Activated naive CD4-positive, alpha-beta T cell treated with anti-CD3 and anti-CD28 coated beads for 36 hours (primary cell): ENCODE measurements at places on chromosomes 6 and 20. TPM values are rescaled to one million over a fixed set of nuclear protein-coding genes. Genes with fewer than 3 reads are reported as not detected.

TNF gene
- total RNA-seq, result 33.2 TPM

DNA sequence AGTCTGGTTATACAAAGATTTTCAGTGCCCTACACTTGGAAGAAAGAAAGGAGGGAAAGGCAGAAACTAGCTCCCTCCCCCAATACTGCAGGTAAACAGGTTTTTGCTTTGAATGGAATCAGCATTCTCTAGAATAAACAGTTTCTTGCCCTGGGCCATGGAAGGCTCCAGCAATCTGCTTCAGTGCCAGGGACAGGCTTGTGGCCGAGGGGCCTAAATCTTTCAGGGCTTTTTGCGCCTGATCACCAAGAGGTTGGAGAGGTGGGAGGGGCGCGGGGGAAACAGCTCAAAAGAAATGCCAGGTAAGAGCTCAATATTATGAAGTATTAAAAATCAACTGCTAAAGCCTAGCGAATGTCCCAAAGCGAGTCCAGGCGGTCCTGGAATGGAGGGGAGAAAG, 23.8 kb downstream of the TFAP2B start:
- DNase-seq, result no peak

GRCh38 chr20:50932016-50932485, 814 bp upstream of the ADNP start:
- DNase-seq, result no peak

GRCh38 chr6:151665329-151665728, 142.2 kb upstream of the ESR1 start:
- DNase-seq, result no peak

BANF2 gene
- not detected for total RNA-seq

DNA sequence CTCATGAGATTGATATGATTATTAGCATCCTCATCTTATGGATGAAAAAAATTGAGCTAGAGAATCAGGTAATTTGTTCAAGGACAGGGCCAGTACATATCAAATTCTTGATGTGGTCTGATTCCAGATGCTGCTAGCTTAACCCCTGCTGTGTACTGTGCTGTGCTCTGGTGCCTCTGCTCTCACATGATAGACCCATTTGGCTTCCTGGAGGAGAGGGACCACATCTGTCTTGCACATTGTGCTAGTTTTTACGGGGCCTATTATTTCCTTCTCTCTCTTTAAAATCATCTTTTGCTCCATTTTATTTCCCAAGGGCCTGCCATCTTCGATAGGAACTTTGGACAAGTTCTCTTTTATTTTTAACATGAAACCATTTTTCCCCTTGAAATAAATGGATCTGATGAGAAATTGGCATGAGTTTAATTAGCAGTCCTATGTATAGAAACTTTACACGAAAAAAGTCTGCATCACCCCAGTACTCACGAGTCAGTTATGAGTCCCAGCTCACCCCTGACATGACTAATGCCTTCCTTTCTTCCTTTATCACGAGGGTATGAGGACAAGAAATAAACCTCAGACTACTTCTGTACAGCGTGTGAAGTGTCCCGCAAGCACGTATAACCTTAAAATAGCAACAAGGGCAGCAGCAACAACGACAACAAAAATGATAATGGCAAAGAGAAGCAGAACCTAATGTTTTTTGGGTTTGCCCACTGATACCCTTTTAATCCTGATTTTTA, 26.5 kb downstream of the CD109 start:
- peak; percentile 55 for DNase-seq

DNA sequence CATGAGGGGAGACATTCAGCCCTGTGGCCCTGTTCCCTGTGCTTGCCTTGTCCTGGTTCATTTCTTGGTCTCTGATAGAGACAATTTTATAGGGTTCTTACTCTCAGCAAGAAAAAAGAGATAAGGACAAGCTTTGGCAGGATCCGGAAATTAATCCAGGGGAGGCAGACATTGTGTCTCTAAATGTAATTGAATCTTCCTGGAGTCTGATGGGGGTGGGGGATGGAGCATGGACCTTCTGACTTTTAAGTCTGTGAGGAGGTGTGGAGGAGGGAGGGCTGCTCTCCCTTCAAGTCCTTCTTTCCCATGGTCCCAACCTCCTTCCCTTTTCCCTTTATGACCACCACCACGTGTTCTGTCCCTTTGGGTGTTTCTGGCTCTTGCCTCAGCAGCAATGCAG, 512.7 kb downstream of the DHX35 start:
- DNase-seq, result no peak

DNA sequence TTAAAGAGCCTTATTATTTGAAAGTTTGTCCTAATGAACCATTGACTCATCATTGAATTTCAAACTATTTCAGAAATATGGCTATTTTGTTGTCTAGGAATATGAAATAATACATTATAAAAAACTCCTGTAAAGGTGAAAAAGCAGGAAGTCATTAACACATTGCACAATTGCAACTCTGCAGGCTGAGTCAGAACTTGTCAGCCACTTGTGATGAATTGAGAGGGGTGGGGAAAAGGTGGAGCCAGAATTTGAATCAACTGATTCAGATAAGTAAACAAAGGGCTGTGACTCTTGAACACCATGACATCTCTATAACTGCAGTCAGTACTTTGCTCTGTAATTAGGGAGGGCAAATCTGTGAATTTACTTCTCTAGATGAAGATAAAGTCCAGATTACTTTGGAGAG, 6.0 kb downstream of the C6orf141 start:
- peak; percentile 58 for DNase-seq
